Tibial nerve (tissue), 4 donors: ENCODE measurements at places on chromosomes 7 and 10.

GRCh38 chr7:25260862-25261494 lies 32.7 kb upstream of the NPVF start:
- DNase-seq = no peak

GRCh38 chr10:89352802-89353201 lies 25.0 kb downstream of the IFIT3 start:
- no peak for DNase-seq

DNA sequence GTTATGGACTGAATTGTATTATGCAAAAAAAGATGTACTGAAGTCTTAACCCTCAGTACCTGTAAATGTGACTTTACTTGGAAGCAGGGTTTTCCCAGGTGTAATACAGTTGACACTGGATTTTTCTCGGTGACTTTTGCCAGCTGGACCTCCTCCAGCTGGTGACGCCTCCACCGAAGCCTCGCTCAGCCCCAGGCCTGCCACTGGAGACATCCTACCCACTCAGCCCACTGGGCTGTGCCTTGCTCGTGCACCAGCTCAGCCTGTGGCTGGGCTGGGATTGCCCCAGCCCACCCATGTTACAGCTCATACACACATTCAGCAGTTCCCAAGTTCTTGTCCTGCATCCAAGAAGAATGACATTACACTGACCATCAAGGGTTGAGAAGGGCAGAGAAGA lies 42.4 kb upstream of the GPR22 start:
- no peak for DNase-seq

GRCh38 chr7:114670676-114671075 lies 251.2 kb upstream of the MDFIC start:
- no peak for DNase-seq

- DNase-seq = no peak
These were observed 1.2 kb downstream of the CLDN4 start for GRCh38 chr7:73831834-73832651.

DNA sequence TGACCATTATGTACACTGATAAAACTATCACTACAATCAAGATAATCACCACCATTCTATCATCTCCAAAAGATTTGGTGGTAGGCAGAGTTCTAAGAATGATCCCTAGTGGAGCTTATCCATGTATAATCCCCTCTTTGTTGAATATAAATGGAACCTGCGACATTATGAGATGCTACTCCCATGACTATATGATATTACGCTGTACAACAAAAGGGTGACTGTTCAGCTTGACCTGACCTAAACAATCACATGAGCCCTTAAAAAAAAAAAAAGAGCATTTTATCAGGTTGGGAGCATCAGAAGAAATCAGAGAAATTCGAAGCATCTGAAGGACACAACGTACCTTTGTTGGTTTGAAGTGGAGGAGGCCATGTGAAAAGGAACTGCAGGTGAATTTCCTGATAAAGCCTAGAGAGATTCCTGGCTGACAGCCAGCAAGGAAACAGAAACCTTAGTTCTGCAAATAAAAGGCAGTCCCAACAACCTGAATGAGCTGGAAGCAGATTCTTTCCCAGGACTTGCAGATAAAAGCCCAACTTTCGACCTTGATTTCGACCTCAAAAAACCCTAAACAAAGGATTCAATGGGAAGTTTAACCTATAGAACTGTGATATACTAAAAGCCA lies 270.7 kb downstream of the ADRA2A start:
- no peak for DNase-seq

DNA sequence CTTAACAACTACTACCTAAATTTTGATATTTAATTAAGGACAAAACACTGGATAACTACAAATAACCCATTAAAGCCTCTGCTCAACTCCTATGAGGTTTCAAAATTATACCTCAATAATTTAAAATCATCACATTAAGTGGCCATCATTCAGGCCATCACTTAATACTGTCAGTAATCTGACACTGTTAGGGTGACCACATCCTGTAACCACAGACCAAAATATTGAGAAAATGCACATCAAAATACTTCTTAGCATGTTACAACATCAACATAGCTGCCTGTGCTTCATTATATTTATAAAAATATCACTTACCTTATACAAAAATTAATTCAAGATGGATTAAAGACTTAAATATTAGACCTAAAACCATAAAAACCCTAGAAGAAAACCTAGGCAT lies 23.3 kb downstream of the SEM1 start:
- DNase-seq = no peak

DNA sequence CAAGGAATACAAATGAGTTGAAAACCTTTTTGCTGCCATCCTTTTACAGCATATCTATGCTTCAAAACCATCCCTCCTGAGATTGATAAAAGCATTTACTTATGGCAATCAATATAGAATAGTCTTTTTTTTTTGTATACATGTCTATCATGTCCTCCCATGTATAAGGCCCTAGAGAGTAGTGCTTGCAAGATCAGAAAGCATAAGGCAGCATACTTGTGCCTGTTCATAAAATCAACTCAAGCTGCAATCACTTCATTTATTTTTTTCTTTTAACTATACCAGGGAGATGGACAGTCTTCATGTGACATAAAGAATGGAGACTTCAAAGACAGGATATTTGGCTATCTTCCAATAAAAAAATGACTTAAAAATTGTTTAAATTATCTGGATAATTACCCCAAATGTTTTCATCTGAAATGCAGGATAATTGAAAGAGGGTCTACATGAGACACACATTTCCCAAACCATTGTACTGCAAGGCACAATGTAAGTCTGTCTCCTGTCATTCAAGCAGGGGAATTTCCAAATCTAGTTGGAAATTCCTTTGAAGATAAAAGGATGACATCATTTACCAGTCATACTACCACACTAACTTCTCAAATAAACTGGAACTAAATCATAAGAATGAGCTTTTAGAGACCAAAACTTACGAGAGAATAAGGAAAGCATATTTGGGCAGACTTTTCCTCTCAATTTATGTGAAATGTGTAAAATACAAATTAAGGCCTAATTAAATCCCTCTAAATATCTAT lies 22.5 kb downstream of the LRRN3 start:
- DNase-seq = no peak

- DNase-seq = no peak
These were observed 106.3 kb downstream of the GLRX3 start for GRCh38 chr10:130242513-130242912.

DNA sequence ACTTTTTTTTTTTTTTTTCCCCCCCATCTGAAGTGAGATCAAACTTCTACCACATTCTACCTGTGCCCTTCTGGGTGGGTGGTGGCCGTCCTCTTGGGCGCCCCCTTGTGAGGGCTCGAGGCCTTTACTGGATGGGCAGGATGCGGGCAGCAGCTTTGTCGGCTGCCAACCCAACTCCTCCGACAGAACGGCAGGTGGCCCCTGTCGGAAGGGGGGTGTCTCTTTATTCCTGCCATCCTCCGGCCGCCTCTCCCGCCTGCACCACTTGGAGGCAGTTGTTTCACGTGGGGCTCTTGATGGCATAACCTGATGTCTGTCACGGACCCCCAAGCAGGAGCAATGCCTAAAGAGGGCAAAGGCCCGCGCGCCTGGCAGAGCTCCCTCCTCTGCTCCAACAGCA lies 31.0 kb downstream of the AMZ1 start:
- DNase-seq = no peak

GRCh38 chr10:92490387-92490786 lies 83.5 kb downstream of the IDE start:
- no peak for DNase-seq

DNA sequence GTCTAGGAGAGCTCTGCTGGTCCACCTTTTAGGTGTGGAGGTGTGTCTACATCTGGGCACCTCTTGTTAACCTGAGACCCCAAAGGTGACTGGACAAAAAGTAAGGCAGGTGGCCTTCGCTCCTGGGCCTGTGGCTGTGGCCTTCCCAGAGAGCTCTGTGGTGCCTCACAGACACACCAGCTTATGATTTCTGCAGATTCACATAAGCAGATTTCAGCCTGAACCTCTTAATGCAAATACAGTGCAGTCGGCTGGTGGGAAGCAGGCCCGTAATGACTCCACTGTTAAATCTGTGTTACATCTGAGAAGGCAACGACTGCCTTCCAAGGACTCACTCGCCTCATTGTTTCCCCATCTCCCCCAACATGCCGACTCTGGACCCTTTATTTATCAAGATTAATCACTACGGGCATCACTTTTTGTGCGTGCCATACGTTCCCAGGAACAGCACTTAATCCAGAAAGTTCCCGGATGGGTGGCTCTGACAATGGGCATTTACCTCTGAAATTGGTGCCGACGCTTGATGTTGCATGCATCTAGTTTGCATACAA lies 119.8 kb downstream of the EBF3 start:
- DNase-seq = no peak

- no peak for DNase-seq
These were observed 30.1 kb downstream of the SND1 start for GRCh38 chr7:127682140-127682539.

DNA sequence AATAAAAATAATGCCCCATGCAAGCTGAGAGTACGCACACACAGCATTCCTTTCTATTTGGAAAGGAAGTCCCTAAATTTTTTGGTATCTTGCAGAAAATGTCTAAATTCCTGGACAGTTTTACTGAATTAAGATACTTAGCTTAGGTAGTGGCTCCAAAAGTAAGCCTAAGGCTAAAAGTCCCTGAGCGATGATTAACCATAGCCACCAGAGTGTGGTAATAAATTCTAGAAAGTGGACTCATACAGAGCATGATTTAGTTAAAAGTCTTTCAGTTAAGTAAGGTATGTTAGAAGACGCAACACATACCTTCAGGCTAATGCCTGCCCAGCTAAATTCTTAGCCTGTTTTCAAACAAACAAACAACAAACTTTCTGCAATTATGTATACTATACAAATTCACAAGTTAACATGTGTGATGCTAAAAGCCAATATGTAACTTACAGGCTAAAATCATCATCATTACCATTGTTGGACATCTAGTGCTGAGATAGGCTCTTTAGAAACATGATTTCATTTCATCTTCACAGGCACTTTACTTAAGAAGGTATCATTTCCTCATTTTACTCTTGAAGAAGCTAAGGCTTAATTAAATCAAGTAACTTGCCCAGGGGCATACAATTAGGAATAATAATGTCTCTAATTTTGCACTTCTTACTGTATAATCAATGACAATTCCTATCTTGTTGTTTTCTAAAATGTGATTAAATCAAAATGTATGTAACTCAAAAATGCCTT lies 261.4 kb upstream of the YAE1 start:
- DNase-seq = no peak

- no peak for DNase-seq
These were observed 54.1 kb downstream of the HK1 start for GRCh38 chr10:69332278-69333010.

GRCh38 chr10:30999070-30999712 lies 32.5 kb downstream of the ZNF438 start:
- no peak for DNase-seq

DNA sequence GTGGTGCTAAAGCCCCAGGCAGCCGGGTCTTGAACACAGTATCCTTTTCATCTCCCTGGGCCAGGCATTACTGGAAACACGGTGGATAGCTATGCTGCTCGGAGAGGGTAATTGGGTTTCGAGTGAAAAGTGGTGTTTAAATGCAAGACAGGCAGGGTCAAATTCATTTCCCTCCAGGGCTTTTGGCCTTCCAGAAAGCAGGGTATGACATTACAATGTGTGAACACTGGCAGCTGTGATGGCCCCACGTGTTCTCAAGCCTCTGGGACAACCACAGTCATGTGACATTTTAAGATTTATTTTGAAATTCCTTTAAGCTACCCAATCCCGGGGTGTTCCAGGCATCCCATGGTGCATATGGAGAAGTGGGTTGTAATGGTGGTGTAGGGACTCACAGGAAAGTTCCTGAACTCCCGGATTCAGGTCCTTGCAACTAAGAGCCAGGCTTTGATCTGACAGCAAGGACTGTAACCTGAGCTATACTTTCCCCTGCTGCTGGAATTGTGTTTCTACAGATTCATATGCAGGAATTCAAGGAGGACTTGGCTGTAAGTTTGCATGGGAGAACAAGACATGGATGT lies 46.8 kb downstream of the INSYN2A start:
- no peak for DNase-seq

GRCh38 chr10:113651898-113652297 lies 11.9 kb downstream of the NRAP start:
- DNase-seq = no peak

GRCh38 chr10:76192694-76193320 lies 761.4 kb downstream of the LRMDA start:
- DNase-seq = no peak

GRCh38 chr7:84949067-84949466 lies 237.8 kb downstream of the SEMA3D start:
- no peak for DNase-seq

DNA sequence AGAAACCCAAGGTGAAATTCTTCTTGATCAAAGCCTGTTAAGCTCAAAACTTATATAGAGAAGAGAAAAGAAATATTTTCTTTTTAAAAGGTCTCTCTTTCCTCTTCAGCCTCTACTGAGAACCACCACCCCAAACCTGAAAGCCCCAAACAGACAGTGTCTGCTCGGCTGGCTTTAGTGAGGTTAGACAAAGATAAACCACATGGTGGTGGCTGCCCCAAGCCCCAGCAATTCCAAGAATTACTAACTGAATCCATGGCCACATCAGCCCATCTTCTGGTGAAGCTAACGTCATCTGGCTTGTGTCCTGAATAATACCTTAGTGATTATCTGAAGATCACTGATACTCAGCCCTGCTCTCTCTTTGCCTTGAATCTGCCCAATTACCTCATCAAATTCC lies 275.0 kb downstream of the ELMO1 start:
- no peak for DNase-seq

DNA sequence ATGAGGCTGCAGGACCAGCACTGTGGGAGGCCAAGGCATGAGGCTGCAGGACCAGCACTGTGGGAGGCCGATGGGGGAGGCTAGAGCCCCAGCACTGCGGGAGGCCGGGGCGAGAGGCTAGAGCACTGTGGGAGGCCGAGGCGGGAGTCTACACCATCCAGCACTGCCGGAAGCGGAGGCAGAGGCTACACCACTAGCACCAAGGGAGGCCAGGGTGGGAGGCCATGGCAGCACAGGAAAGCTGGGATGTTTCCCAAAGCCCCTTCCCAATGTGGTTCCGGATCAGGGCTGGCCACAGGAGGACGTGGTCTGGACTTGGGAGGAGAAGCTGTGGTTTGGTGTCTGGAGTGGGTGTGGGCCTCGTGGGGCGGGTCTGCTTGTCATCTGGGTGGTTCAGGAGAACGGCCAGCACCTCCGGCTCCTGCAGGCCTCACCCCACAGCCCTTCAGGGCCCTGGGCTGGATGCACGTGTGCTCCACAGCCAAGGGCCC lies 43.6 kb downstream of the PDGFA start:
- DNase-seq = no peak

GRCh38 chr10:65765006-65765541 lies 1160.8 kb upstream of the LRRTM3 start:
- DNase-seq = no peak

DNA sequence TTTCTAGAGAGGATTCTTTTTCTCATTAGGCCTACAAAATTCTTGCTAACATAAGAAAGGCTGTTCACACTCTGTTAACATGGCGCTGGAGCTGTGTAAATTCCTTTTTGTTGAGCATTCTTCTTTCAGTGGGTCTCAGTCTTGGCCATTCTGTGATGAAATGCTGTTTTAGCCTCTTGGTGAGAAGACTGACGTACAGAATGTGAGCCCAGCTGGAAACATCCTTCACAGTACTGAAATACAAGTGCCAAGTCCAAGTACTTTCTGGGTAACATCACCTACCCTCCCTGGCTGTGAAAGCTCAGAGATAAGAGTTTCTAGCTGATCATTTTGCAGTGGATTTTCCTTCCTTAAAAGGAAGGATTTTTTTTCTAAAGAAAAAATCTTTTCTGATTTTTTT lies 231.8 kb downstream of the AHR start:
- no peak for DNase-seq
